Head of caudate nucleus (tissue), 42 donors: ENCODE measurements at places on chromosomes 16 and 17.

DNA sequence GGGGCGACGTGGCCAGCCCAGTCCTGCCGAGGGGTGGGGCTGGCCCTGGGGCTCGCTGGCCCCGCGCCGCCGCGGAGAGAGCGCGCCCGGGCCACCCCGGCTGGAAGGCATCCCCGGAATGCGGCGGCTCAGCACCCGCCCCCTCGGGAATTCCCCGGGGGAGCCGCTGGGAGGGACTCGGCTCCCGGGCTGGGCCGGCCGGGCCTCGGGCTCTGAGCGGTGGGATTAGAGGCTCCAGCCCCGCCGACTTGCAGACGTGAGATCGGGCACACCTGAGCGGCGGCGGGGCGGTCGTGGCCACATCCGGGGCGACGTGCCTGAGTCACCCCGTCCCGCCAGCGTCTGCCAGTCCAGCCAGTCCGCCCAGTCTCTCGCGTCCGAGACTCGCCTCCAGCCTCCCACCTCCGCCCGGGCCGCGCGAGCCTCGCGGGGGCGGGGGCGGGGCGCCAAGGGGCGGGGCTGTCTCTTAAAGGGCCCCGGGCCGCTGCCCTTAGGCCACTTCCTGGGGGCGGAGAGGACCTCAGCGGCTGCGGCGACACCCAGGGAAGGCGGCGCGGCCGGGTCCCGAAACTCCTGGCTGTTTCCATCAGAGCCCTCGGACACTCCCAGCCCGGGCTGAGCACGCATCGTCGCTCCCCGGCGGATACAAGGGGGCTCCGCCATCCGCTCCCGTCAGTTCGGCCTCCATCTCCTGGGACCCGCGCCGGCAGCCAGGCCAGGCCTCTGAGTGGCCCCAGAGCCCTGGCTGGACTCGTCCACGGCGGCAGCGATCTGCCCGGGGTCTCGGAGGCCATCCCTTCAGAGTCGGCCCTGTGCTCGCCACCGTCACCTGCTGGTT lies at the start of gene KCTD11:
KCTD11 (plus strand) TSS at position 498 of the 838 bp plus-strand sequence.
- peak; percentile 87 for DNase-seq

- DNase-seq: no peak
These were observed 16.0 kb downstream of the ITGAX start for GRCh38 chr16:31371008-31371407.

DNA sequence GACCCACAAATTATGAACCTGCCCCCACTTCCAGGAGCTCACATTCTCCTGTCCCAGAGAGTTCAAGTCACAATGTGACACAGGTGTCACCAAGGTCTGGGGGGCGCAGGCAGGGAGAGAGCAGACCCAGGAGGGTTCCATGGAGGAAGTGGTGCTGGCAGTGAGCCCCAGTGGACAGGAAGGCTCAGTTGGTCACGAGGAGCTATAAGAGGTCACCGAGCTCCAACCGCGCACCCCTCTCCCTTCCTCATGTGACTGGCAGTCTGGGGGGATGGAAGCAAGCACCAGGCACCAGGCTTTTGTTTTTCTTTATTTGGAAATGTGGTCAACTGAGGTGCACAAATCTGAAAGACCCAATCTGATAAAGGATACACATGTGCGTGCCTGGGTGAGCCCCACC lies 2.5 kb downstream of the ITGAD start:
- DNase-seq: no peak

GRCh38 chr16:56950881-56951771 lies 10.6 kb upstream of the CETP start:
- no peak for DNase-seq

- DNase-seq: no peak
These were observed 37.8 kb upstream of the ASIC2 start for GRCh38 chr17:33330877-33331276.

GRCh38 chr16:84929421-84930297 lies 81.7 kb downstream of the ZDHHC7 start:
- DNase-seq: no peak
